ENCODE measurements at places on chromosomes 6 and 20.

- DNase-seq, result no peak
Measured at GRCh38 chr20:16100767-16101166, 472.5 kb downstream of the KIF16B start.

- no peak for DNase-seq
Measured at GRCh38 chr6:4004249-4004648, 74.7 kb downstream of the FAM217A start.

DNA sequence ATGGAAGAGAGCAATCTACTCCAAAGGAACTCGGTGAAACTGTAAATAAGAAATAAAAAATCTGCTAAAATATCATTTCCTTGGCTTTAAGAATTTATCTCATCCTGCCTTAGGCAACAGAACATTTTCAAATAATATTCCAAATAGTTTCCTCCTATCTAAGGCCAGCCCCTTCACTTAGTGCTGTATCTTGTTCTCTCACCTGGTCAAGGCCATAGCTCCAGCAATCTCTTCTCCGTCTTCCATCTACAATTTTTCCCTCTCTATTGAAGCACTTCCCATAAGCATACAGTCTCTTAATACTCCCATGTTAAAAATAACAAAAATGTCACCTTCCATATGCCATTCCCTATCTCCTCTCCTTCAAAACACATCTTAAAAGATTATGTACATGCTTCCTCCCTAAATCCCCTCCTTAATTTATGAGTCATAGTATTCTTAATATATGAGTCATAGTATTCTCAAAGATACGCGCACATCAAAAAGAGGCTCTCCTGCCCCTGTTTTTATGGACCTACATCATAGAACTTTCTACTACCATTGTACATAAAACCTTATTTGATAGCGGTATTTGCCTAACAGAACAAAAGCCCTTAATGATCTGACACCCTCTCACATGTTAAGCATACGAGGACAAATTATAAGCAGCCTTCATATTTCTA lies 146.9 kb downstream of the PDE10A start:
- no peak for DNase-seq

DNA sequence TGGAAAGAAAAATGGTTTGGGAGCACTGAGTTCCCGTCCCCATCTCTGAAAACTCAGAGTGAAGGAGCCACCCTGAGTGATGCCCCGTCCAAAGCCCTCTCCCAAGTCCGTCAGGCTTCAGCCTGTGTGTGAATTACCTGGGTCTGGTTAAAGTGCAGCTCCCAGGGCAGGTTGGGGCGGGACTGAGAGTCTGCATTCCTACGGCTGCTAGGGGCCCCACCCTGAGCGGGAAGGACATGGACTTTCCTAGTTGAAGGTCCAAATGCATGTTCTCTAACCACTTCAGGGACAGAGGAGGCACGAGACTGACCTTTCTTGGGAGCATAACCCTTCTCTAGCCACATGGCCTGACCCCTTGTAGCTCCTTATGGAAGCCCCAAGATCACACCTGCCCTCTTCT lies 97.2 kb downstream of the SYNDIG1 start:
- no peak for DNase-seq

- DNase-seq, result no peak
Measured at GRCh38 chr20:46604551-46605133, 46.6 kb downstream of the SLC13A3 start.

DNA sequence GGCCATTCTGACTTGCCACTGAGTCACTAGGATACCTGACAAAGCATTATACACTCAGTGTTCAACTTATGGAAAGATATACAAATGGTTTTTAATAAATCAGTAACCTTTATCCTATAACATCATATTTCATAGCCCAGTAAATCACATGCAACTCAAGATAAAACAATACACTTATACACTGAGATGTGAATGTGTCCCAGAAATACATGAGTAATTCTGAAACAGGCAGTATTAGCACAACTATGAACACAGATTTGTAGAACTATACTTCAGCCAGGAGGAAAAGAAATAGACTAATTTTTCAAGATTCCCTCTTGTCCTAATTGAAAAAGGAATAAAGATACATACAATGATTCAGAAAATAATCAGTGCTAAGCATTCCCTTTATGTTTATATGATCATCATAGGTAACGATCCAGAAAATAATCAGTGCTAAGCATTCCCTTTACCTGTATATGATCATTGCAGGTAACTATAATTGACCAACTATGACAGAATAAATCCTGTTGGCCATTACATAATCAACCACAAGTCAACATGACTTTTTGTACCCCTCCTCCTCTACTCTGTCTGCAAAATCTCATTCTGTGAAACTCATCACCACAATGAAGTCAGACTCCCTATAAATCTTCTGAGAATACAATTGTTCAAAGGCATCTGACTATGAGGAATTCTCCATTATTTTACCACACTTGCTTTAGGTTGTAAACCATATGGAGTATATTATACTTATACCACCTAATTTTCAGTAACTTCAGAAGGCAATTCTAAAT lies 30.3 kb downstream of the HACE1 start:
- no peak for DNase-seq

DNA sequence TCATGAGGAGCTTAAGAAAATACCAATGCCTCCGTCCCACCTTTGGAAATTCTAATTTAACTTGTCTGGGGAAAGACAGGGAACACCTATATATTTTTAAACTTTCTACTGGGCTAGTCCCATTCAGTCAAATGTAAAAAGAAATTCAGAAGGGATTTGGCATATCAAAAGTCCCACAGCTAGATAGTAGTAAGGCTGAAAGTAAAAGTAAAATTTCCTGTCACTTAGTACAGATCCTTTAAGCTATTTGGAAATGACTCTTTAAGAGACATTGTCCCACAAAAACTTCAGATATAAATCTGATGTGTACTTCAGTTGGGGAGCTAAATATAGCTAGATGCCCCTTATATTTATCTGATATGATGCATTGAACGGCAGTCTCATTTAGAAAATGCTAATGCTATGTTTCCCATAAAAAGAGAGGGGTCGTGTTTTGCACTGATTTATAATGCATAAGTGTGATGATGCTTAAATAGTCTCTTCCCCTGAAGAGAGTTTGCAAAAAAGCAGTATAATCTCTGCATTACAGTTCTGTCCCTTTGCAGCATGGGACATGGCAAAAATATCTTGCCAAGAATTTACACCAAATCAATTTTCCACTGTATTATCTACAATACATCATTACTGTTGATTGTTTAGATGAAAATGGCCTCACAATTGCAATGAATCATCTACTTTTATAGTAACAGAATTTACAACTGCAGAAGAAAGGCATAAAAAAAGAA lies 860.8 kb upstream of the MAP3K7 start:
- DNase-seq, result no peak

DNA sequence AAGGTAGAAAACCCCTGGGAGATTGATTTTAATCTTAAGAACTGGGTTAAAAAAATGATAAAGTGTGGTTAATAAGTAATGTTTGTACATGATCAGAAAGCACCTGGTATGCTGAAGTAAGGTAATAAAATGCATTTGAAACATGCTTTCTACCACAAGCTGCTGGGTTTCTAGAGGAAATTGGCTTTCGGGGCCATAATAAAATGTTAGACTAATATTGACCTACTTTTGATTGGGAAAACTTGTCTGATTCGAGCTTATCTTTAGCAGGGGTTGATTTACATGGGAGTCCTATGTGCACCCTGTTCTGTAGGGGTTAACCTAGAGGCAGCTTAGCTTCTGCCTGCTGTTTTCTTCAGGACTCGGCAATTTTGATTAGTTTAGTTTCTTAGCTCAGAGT lies 50.5 kb downstream of the CRYBG1 start:
- DNase-seq, result no peak

GRCh38 chr6:38907264-38907663 lies 141.3 kb upstream of the GLP1R start:
- DNase-seq, result no peak

DNA sequence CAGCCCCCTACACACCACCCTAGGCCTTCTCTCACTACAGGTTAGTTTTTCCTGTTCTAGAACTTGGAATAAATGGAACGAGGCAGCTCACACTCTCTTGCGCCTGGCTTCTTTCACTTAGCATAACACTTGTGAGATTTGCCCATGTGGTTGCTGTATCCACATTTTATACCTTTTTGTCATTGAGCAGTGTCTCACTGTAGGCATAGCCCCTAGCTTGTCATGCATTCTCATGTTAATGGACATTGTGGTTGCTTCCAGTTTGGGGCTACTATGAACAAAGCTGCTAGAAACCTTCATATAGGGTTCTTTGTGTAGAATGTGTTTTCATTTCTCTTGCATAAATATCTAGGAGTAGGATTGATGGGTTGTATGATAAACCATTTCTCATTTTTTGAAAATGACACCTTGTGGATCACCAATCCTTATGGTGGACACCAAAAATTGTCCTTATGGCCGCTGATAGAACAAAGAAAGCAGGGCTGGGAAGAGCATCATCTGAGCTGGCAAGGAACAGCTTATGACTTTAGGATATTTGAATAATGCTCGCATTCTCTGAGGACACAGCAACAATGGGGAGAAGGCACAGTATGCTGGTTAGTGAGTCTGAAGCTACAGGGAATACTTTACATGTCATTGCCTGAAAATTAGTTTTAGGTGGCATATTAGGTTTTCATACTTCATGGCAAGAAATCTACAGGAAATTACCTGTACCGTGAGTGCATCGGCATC lies 9.8 kb upstream of the SLC22A23 start:
- DNase-seq, result no peak

DNA sequence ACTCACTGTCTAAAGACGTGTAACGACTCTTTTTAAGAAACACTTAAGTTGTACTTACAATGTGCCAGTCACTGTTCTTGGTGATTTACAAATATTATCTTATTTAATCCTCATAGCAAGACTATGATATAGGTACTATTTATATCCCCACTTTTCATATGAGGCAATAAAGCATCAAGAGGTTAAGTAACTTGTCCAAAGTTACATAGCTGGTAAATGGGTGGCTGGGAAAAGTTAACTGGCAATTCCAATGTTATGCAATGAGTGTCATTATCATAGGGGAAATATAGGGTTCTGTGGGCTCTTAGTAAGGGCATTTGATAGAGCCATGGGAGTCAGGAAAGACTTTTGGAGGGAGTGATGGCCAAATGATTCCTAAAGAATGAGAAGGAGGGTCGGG lies 21.4 kb upstream of the RIPOR2 start:
- DNase-seq, result no peak

- DNase-seq, result no peak
Measured at GRCh38 chr6:129096651-129097290, 213.8 kb downstream of the LAMA2 start.

DNA sequence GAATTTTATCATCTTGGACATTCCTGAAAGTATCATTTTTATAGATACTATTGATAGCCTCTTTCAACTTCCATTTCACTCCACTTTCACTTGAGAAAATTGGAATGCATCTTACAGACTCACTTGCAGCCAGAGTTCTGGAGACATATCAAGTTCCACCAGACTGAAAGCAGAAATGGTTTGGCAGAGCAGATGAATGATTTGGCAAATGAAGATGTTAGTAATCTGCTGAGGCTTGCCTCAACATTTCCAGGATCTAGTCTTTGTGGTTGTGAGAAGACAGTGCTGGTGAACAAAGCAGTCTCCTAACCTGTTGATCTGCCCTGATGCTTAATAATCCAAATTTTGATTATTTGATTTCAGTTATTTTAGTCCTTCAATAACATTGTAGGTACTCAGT lies 202.6 kb downstream of the TRDN start:
- no peak for DNase-seq

DNA sequence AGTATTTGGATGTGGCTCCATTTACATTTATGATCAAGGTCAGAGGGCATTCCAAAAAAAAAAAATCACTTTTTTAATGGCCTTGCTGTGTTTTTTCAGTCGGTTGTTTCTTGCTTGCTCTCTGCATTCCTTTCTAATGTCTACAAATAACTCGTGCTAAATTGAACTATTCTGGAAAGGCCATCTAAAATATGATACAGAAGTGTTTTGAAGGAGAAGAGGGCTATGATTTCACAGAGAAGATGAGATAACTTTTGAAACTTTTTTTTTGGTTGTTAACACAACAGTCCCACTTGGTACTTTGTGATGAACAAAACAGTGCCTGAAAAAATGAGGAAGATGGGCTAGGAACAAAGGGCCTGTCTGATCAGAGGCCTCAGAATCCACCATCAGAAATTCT lies 156.1 kb upstream of the SMLR1 start:
- DNase-seq, result no peak

DNA sequence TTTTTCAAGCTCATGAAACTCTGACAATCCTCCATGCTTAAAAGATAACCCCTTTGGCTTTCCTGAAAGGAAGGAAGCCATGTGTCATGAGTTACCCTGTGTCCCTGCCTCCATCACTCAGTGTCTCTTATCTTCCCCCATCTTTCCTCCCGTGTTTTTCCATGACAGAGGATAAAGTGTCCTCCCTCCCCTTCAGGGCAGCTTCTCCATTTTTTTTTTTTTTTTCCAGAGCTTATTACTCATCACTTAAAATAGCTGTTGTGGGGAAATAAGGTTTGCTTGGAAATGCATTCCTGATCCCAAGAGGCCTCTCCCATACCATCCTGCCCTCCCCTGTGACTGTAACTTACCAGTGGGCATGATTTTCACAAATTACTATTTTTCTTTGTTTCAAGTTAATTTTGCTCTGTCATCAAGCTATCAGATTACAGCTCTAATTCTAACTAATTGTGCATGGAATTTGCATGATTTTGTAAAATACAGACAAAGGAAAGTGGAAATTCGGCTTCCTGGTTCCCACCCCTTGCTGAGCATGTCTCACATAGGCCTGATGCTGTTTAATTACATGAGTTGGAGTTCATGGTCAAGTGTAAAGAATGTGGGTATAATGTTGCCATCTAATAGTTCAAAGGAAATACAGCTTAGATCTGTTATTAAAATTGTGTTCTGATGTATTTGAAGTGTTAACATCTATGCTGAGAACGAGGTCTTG lies 614.5 kb upstream of the FLRT3 start:
- DNase-seq, result no peak

DNA sequence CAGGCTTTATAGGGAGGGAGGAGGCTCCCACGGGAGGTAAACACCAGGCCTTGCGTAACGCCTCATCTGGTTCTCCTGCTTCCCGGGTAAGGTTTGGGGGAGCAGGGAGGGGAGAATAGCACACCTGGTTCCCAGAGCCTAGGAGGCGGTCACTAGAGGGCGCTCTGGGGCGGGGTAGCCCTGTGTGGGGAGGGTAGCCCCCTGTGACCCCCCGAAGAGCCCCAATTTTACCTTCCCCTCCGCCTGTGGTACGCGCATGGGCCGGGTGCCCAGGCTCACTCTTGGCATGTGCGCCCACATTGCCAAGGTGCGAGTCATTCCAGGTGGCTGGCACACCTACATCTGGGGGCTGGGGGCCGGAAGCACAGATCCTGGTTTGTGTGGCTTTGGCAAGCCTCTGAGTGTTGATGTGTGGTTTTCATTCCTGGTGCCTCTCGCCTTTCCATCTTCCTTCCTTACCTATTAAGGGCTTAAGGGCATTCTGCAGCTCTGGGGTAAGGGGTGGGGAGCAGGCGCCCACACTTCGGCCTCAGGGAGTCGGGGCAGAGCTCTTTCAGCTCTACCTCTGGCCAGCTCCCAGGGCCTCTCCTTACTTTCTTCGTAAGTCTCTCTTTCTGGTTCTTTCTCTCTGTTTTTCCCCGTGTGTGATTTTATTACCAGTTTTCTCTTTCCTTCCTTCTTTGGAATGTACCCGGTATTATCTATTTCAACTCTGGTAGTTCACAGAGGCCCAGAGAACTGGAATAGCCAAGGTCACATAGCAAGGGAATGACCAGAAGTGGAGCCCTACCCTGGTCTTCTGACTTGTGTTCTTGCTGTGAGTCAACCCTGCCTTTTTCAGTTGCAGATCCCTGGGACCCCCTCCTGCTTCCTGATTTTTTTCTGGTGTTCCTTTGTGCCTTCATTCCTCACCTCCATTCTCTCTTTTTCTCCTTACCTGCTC lies 492 bp upstream of the RNF39 start:
- no peak for DNase-seq
